ENCODE measurements at places on chromosomes 4 and X.

GRCh38 chrX:48702032-48702431 is 5.5 kb downstream of the SUV39H1 start:
- no peak for DNase-seq

DNA sequence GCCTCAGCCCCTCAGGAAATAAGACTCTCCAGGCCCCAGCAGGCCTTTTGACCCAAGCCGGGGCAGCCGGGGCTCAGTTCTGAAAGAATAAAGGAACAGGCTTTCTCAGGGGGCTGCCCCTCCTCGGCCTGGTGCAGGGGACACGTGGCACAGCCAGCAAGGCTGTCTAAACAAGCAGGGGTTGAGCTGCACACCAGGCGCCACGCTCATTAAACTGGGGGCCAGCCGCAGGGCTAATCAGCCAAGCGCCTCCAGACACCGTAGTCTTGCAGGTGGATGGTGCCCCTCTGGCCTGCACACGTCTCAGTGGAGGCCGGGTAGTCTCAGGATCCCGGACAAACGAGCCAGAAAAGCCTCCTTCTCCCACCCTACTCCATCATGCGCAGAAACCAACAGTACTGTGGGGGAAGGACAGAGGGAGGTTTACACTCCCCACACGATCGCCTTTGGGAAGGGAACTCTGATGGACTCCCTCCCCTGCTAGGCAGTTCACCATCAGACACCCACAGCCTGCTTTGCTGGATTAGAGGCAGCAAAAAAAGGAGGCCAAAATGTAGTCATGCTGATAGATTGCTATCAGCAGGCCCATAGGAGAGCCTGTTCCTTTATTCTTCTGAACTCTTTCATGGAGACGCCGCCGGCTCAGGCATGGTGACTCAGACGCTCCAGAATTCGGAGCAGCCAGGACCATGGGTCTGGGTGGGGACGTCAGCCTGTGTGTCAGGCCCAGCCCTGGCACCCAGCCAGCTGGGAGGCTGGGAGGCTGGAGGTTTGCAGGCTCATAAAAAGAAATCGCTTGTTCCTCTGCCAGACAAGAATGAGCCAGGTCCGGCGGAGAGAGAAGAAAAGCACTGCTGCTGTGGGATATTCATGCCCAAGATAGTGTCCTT is 342.4 kb downstream of the BCOR start:
- no peak for DNase-seq

DNA sequence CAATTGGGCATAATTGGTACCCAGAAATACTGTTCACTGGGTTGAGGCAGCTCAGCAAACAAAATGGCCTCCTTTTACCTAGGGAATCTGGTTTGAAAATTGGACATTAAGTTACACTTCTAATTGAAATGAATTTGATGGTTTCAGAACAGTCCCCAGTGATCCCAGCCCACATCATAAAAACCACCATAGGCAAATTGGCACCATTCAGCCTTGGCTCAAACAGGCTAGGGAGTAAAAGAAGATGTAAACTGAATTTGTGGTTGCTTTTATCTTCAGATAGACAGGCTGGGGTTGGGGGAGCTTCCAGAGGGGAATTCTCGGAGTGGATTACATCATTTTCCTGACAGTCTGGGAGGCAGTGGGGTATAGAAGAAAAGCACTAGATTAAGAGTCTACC is 576.5 kb downstream of the MID1IP1 start:
- no peak for DNase-seq

- no peak for DNase-seq
Measured at GRCh38 chr4:25154594-25155265, 5.5 kb downstream of the SEPSECS start.

DNA sequence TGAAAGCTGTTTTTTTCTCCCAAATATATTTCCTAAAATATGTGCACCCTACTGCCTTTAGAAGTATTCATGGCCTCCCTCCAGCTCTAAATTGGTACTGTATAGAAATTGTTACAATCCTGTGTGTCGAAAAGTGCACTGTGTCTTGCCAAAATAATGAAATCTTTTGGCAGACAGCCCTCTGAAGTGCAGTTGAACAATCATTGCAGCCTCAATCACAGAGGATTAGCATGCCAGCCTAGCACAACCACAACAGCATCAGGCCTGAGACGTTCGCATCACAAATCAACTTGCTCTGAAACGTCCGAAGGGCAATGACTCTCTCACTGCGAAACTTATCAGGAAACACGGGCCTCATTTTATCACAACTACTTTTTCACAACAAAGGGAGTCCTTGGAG is 99.0 kb downstream of the ANOS1 start:
- no peak for DNase-seq

DNA sequence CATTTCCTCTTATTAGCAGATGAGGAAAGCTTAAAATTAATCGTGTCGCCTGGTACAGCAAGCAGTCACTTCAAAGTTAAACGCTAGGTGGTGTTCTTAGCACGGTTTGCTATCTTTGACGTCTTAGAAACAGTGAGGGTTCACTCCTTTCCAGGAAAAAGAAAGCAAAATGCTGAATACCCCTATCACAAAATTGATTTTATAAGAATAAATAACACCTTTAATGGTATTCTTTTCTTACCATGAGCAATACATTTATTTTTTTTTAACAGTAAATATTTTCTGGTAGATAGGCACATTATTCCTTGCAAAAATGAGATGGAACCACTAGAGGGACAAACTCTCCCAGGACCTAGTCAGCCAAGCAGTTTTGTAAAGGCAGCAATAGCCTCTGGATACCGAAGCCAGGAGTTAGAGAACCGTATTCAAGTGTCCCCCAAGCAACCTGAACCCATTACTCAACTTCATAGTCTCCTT is 153.9 kb downstream of the KDR start:
- DNase-seq: no peak

DNA sequence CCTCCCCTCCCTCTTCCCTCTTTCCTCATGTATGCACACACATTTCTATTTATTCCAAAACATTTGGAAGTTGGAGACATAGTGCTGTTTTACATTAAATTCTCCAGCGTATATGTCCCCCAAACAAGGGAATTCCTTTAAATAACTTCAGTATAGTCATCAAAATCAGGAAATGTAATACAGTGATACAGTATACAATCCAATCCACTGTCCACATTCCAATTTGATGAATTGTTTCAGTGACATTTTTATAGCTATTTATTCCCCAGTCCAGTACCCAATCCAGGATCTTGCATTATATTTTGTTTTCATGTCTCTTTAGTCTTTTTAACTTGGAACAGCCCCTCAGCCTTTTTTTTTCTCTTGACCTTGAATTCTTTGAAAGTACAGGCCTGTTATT is 233.0 kb downstream of the DKK2 start:
- DNase-seq: no peak

- peak; percentile 85 for DNase-seq
Measured at GRCh38 chr4:7194251-7195140, 2.2 kb downstream of the SORCS2 start.

DNA sequence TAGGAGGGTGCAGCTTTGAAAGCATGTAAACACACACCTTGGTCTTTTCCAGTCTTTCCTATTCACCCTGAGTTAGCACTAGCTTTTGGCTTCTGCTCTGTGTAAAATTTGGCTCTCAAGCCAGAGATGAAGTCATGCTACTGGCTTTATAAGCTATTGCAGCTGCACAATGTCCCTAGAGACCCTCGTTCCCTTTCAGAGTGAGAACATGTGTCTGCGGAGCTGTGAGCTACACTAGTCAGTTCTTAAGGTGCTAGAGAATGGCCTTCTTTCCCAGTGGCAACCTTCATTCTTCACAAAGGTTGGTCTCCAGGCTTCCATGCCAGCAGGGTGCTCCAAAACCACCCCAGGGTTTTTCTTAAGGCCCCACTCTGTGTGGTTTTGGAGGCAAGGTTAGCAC is 199.1 kb downstream of the SPATA18 start:
- DNase-seq: no peak

- no peak for DNase-seq
Measured at GRCh38 chr4:160238790-160239189, 1135.9 kb downstream of the RAPGEF2 start.

GRCh38 chr4:89161841-89162240 is 50.5 kb downstream of the TIGD2 start:
- no peak for DNase-seq

DNA sequence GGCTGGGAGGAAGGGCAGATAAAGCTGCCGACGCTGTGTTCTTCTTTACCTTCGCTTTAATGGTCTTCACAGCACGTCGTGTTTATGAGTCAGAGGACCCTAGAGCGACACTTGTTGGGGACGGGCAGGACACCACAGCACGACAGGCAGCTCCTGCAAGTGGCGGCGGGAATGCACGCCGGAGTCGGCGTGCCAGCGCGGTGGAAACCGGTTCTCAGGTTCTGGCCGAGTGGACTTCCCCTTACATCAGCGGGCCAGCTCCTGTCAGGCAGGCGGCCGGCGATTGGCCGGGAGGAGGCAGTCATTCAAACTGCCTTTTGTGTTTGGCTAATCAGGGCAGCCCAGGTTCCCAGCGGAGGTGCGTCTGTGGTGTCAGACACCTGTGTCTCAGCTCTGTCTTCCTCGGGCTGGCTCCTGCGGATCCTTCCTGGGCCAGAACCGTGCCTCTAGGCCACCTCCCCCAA is 150.9 kb downstream of the SHROOM3 start:
- DNase-seq: no peak

DNA sequence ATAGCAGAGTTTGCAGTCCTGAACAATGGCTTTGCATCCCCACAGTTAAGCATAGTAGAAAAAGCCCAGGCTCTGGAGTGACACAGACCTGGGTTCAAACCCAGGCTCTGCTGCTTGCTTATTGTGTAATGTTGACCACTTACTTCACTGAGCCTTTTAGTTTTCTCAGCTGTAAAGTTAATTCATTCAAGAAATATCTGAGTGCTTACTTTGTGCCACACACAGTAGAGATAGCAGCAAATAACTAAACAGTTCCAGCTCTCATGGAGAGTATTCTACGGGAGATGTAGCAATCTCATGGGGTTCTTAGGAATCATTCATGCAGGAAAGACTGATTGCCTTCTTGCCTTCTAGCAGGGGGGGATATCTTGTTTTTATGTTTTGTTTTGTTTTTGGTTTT is 63.2 kb downstream of the SLC9A6 start:
- no peak for DNase-seq

- no peak for DNase-seq
Measured at GRCh38 chr4:69984030-69984443, 11.7 kb upstream of the STATH start.

DNA sequence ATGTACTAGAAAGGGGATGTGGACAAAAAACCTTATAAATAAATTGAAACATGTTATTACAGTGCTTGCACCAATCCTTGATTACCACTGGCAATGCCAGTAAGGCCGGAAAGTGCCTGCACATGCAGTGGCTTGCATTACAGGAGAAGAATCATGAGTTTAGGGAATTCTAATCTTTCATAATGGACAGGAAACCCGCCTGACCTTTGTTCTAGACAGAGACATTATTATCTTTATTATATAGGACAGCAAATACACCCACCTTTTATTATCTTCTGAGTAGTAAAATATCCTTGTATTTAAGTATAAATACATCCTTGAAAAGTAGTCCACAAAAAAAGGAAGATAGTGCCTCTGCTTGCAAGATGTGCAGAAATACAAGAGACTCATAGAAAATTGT is 379.9 kb upstream of the LCORL start:
- DNase-seq: no peak

GRCh38 chr4:160371446-160371845 is 1268.6 kb downstream of the RAPGEF2 start:
- no peak for DNase-seq

DNA sequence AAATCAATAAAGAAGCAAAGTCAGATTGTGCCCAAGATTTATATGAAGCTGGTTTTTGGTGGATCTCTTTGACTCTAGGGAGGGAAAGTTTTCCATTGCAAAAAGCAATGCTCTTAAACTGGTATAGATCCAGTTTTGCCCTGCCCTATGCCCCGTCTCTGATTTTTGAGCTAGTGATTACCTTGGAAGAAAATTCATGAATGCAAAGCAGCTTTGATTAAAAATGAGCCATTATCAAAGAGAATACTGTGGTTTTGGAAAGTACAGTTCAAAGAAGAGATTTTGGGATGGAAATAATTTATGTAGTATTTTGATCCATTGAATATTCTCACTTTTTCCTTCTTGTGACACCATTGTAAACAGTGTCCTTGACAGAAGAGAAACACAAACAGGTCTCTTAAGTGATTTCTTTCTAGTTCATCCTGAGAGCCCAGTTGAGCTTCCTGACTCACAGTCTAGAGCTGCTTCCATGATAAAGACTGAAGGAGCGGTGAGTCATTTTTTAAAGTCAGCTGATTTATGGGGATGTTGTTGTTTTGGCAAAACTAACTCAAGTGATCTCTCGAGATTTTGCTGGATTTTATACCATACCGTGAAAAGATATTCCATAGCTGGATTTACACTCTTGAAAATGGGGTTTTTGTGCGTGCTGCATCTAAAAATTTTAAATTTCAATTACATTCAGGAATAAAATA is 76.7 kb downstream of the AFF1 start:
- no peak for DNase-seq

DNA sequence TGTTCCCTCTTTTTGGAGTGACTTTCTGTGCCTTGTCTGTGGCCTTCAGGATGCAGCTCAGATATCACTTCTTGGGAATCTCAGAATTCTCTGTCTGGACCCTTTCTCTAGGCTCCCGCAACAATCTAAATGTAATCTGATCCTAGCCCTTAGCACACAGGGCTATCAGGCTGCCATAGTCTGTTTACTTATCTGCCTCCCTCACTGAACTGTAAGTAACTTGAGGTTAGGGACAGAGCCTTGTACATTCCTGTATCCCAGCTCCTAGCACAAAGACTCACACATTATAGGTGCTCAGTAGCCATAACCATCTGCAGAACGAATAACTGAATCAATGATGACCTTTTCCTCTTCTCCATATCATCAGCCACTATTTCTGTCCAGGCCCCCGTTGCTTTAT is 69.5 kb downstream of the RTL9 start:
- no peak for DNase-seq

DNA sequence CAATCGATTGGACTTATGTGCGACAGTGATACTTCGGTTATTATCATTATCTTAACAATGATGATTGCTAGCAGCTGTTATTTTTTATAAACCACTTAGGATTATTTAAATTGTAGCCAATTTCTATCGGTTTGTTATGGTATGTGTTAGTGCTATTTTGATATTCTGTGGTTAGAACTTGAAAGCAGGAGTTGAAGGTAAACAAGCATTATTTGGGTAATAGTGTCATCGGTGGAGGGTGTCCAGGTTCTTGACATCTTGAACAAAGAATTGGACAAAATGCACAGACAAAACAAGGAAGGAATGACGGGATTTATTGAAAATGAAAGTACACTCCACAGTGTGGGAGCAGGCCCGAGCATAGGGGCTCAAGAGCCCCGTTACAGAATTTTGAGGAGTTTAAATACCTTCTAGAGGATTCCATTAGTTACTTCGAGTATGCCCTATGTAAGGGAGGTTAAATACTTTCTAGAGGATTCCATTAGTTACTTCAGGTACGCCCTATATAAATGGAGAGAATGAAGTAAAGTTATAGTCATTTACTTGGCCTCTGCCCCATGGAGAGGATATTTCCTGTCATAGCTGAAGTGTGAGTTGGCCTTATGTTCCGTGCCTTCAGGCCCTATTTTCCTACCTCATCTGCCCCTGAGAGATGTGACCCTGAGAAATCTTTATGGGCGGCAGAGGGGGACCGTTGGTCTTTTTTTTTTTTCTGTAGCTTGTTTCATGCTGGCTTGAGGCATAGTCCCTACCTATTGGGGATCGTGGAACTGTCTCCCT is 13.1 kb downstream of the MOB1B start:
- no peak for DNase-seq
